ENCODE measurements at places on chromosomes 7 and 10. TPM values are rescaled to one million over a fixed set of nuclear protein-coding genes. Genes with fewer than 3 reads are reported as not detected.

- DNase-seq, result no peak
Observed at GRCh38 chr10:100377830-100378229, 30.8 kb downstream of the SCD start.

DNA sequence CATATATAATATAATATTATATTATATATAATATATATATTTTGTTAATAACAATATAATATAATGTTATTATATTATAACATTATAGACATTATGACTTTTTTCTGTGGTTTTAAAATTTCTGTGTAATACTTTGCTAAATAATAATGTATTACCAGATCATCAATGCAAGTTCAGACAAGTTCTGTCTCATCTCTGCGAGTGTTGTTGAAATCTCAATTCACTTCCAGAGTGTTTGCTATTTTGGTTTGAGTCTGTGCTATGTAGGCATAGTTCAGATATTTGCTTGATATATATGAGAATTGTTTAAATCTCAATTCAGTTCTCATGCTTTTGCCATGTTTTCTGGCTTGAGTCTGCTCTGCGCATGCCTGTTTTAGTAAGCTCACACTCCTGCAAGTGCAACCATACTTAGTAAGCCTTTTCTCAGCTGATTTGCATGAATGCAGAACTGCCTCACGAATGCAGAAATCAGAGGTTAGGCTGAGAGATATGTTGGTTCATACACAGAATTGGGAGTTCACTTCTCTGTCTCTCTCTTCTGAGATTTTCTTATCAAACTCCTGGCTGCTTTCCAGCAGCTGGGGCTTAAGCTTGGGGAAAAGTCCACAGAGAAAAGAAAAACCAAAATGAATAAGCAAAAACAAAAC lies 830.2 kb upstream of the SORCS1 start:
- DNase-seq, result no peak

GRCh38 chr10:110859973-110860376 lies 11.8 kb upstream of the PDCD4 start:
- no peak for DNase-seq

The GPR15LG gene
- total RNA-seq, result not detected

The SFRP4 gene
- total RNA-seq, result 1.2 TPM
